ENCODE measurements at places on chromosomes 12 and 14.

DNA sequence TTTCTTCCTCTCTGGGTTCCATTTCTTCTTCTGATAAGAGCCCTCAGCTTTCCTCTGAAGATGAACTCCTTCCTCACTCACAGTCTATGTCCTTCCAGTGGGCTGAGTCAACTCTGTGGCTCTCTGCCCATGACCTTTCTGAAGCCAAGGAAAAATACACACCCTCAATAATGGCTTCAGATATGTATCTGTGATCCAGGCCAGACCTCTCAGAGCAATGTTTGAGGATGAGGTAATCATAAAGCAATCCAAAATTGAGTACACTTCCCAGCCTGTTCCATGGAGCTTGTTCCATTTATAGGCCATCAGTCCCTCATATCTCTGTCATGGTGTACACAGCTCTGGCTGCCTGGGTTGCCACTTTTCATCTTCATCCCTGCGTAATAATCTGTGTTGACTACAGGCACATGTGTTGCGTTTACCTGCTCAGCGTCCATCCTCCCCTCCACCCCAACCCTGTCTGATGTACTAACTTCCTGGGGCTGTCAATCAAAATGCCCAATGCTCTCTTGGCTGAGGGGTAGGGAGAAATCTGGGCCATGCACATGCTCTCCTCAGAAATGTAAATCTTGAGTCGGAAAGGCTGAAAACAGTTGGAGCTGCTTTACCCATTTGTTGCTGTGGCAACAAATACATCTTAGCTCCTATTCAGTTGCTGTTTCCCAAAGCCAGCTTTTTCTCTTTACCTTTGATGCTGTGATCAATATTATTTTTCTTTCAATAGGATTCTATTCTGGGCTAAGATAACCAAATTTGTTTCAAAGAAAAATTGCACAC is 377.8 kb upstream of the TMEM132C start:
- no peak for DNase-seq
- no peaks in the 10 kb centered on the region for H3K4me1 ChIP-seq
- no peaks in the 10 kb centered on the region for H3K27me3 ChIP-seq
- H3K27ac ChIP-seq: no peak overlapping the region

- no peaks in the 10 kb centered on the region for H3K27me3 ChIP-seq
- H3K36me3 ChIP-seq: peaks cover 22% of the 10 kb centered on the region
- H3K4me1 ChIP-seq: peaks cover 18% of the 10 kb centered on the region
- H3K4me3 ChIP-seq: no peak overlapping the region
Measured at GRCh38 chr12:123998991-123999359, 26.0 kb downstream of the ZNF664 start.

DNA sequence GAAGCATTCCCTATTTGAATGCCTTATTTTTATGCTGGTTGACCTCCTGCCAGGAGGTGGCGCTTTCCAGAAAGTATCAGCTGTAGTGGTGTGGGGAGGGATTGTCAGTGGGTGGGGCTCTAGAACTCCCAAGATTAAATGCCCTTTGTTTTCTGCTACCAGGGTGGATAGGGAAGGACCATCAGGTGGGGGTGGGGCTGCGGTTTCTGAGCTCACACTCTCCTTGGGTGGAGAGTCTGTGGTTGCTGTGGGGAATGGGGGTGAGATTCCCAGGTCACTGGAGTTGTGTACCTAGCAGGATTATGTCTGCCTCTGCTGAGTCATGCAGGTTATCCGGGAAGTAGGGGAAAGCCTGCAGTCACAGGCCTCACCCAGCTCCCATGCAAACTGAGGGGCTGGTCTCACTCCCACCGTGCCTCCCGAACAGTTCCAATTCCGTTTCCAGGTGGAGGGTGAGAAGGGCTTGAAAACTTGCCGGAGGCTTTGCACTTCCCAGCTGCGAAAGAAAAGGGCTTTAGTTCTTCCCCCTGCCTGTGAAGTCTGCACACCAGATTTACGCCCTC is 68.3 kb downstream of the ALG10B start:
- no peak overlapping the region for H3K27ac ChIP-seq
- H3K27me3 ChIP-seq: no peaks in the 10 kb centered on the region
- no peaks in the 10 kb centered on the region for H3K4me1 ChIP-seq
- peak; percentile 10 for DNase-seq
- H3K36me3 ChIP-seq: no peaks in the 10 kb centered on the region

- peak overlapping the region; percentile 74 for H3K4me3 ChIP-seq
- H3K27ac ChIP-seq: peak overlapping the region; percentile 97
- H3K36me3 ChIP-seq: peaks cover 4% of the 10 kb centered on the region
- H3K4me1 ChIP-seq: peaks cover 20% of the 10 kb centered on the region
Measured at GRCh38 chr14:68794851-68795596, 2.2 kb upstream of the ZFP36L1 start.

DNA sequence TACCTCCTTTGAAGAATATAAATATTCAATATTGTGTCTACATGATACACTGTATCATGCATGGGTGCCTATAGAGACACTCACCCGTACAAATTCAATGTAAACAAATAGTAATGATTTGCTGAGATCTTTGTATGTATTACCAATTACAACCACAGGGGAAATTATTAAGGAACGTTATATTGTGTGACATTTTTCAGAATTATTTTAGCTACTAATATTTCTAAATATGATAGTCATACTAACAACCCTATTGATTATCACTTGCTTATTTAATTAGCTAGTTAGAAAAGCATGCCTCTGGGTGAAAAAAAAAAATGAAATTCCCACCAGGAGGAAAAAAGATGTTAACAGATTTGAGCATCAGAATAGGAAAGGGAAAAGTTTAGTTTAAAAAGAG is 2.1 kb downstream of the SOX5 start:
- H3K36me3 ChIP-seq: no peaks in the 10 kb centered on the region
- H3K27ac ChIP-seq: no peak overlapping the region
- no peak overlapping the region for H3K4me3 ChIP-seq
- DNase-seq: no peak
- peaks cover 6% of the 10 kb centered on the region for H3K4me1 ChIP-seq
- no peaks in the 10 kb centered on the region for H3K27me3 ChIP-seq

- H3K4me1 ChIP-seq: peaks cover 12% of the 10 kb centered on the region
- no peak for DNase-seq
- no peaks in the 10 kb centered on the region for H3K27me3 ChIP-seq
- no peak overlapping the region for H3K27ac ChIP-seq
Measured at GRCh38 chr12:116404913-116405611, 127.6 kb upstream of the MED13L start.

DNA sequence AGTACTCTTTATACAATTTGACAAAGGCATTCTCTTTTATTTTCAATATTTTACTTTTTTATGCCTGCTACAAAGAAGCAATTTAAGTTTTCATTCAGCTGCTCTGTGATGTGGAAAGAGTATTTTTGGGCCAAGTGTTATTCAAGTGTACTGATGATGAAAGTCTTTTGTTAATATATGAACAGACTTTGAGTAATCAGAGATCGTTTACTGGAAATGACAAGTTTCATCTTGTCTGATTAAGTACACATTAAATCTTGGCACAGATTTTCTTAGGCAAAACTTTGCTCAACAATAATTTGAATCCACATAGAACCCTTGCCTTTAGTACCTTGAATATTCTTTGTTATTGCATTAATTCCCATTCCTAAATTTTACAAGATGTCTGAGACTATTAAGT is 13.3 kb upstream of the PZP start:
- H3K36me3 ChIP-seq: no peaks in the 10 kb centered on the region
- H3K27me3 ChIP-seq: no peaks in the 10 kb centered on the region
- peak; percentile 18 for DNase-seq

DNA sequence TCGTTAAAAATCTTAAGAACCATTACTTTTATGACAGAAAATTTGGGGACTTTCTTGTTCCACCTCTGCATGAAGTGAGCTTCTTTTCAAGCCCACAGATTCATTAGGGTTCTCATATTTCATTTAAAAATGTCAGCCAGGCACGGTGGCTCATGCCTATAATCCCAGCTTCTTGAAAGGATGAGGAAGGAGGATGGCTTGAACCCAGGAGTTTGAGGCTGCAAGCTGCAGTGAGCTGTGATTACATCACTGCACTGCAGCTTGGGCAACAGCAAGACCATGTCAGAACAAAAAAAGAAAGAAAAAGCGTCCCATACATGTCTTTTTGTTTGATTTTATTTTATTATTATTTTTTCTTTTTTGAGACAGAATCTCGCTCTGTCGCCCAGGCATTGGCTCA is 43.4 kb upstream of the ATF1 start:
- no peak overlapping the region for H3K27ac ChIP-seq
- peaks cover 3% of the 10 kb centered on the region for H3K4me1 ChIP-seq
- DNase-seq: no peak
- H3K4me3 ChIP-seq: no peak overlapping the region

GRCh38 chr12:27330846-27331245 is 1.8 kb upstream of the BMAL2 start:
- H3K27ac ChIP-seq: no peak overlapping the region
- no peaks in the 10 kb centered on the region for H3K4me1 ChIP-seq
- no peaks in the 10 kb centered on the region for H3K27me3 ChIP-seq
- no peak for DNase-seq
- H3K36me3 ChIP-seq: no peaks in the 10 kb centered on the region
- no peak overlapping the region for H3K4me3 ChIP-seq

GRCh38 chr12:123369229-123369628 is 4.6 kb upstream of the SBNO1 start:
- no peaks in the 10 kb centered on the region for H3K36me3 ChIP-seq
- DNase-seq: no peak
- H3K4me1 ChIP-seq: peaks cover 2% of the 10 kb centered on the region
- no peak overlapping the region for H3K4me3 ChIP-seq
- no peaks in the 10 kb centered on the region for H3K27me3 ChIP-seq

DNA sequence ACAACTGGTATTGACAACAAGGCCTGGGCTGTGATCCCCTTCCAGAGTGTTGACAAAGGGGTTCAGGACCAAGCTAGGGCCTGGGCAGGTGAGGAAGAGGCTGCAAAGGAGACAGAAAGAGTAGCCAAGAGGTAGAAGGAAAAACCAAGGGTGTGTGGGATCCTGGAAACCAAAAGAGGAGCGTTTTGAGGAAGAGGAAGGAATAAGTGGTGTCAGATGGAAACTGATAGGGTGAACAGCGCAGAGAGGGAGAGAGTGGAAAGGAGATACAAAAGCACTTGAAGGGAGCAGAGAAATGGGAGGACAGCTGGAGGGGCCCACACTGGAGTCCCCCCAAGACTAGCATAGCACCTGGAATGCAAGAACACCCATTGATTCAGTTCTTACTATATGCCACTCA is 8.3 kb upstream of the HVCN1 start:
- H3K36me3 ChIP-seq: no peaks in the 10 kb centered on the region
- no peak overlapping the region for H3K27ac ChIP-seq
- no peak for DNase-seq
- peaks cover 10% of the 10 kb centered on the region for H3K4me1 ChIP-seq

DNA sequence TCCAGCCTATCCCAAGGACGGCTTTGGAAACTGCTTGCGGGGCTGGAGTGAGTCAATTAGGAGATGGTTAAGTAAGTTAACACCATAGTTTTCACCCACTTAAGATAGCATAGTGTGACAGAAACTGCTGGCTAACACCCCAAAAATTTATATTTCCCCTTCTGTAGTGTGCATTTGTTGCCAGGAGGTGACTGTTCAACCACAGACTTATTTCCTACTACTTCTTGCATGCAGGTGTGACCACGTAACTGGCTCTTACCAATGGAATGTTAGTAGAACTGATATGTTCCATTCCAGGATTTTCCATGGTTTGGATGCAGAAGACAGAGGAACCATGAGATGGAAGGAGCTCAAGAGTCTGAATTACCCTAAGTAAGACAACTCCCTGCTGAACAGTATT is 52.9 kb upstream of the SLC35F4 start:
- no peak overlapping the region for H3K4me3 ChIP-seq
- no peak overlapping the region for H3K27ac ChIP-seq
- H3K36me3 ChIP-seq: no peaks in the 10 kb centered on the region
- no peaks in the 10 kb centered on the region for H3K27me3 ChIP-seq
- no peaks in the 10 kb centered on the region for H3K4me1 ChIP-seq

DNA sequence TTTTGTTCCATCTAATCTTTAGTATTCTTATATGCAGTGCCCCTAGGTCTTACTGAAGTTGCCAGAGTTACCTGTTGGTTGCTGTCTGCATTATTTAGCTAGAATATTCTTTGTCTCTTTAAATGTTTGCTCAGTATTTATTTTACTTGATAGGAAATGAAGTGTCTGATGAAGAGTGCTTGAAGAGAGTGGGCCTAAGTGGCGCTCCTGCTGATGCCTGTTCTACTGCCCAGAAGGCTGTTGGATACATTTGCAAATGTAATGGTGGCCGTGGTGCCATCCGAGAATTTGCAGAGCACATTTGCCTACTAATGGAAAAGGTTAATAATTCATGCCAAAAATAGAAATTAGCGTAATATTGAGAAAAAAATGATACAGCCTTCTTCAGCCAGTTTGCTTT is 18.9 kb downstream of the CMAS start:
- H3K4me3 ChIP-seq: no peak overlapping the region
- no peak for DNase-seq
- no peak overlapping the region for H3K27ac ChIP-seq
- no peaks in the 10 kb centered on the region for H3K27me3 ChIP-seq
- H3K36me3 ChIP-seq: peaks cover 39% of the 10 kb centered on the region
- no peaks in the 10 kb centered on the region for H3K4me1 ChIP-seq

DNA sequence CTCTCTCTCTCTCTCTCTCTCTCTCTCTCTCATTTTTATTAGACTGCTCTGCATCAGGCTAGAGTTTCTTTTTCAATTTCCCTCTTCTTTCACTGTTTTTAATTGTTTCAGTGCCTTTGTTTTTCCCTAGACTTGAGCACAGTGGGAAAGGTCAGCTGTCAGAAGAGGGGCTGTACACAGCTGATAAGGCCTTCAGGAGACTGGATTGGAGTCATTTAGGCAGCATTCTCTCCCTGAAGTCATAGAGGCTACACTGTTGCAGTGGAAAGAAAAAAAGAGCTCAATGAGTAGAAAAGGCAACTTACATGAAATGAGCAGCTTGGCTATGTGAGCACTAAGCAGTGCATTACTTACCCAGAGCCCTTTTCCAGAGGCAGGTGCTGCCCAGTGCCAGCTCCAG is 456.9 kb downstream of the NRXN3 start:
- H3K27ac ChIP-seq: no peak overlapping the region
- no peak overlapping the region for H3K4me3 ChIP-seq
- H3K36me3 ChIP-seq: no peaks in the 10 kb centered on the region
- H3K4me1 ChIP-seq: no peaks in the 10 kb centered on the region
- DNase-seq: no peak
- peaks cover 4% of the 10 kb centered on the region for H3K27me3 ChIP-seq

DNA sequence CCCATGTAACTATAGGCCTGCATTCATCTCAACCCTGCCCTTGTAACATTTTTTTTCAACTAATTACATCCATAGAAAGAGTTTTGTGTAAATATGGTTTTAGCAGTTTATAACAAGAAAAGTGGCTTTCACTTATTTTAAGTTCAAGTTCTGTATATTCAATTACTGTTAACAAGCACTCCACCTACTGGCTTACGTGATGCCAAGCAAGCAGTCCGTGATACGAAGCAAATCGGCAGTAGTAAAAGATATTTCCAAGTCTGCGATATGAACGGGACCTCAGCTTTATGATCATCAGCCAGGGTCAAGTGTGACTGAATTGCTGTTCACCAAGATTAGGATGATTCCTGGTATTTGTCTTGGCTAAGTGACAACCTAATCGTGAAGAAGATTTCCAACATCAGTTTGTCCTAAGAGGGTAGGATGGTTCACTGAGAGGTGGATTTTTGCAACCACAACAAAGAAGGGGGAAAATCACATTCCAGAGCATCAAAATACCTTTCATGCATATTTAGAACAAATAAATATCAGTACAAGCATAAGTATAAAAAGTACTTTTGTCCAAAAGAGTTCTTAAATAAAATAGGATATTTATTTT is 456.2 kb downstream of the FOXG1 start:
- peaks cover 33% of the 10 kb centered on the region for H3K27me3 ChIP-seq
- peak; percentile 57 for DNase-seq
- H3K36me3 ChIP-seq: no peaks in the 10 kb centered on the region
- H3K27ac ChIP-seq: no peak overlapping the region
- H3K4me1 ChIP-seq: no peaks in the 10 kb centered on the region

GRCh38 chr12:108140501-108140900 is 11.4 kb downstream of the WSCD2 start:
- no peaks in the 10 kb centered on the region for H3K36me3 ChIP-seq
- peaks cover 23% of the 10 kb centered on the region for H3K27me3 ChIP-seq
- no peak for DNase-seq
- no peak overlapping the region for H3K4me3 ChIP-seq
- no peaks in the 10 kb centered on the region for H3K4me1 ChIP-seq
- H3K27ac ChIP-seq: no peak overlapping the region

All from A673 (cell line).